ELR (cell line): ENCODE measurements at places on chromosomes 11 and 22.

- DNase-seq = no peak
Measured at GRCh38 chr22:29570456-29570855, 10.5 kb downstream of the NIPSNAP1 start.

- no peak for DNase-seq
Measured at GRCh38 chr11:115036406-115037180, 358.3 kb downstream of the NXPE2 start.

GRCh38 chr11:128625326-128625725, 38.0 kb upstream of the ETS1 start:
- no peak for DNase-seq

DNA sequence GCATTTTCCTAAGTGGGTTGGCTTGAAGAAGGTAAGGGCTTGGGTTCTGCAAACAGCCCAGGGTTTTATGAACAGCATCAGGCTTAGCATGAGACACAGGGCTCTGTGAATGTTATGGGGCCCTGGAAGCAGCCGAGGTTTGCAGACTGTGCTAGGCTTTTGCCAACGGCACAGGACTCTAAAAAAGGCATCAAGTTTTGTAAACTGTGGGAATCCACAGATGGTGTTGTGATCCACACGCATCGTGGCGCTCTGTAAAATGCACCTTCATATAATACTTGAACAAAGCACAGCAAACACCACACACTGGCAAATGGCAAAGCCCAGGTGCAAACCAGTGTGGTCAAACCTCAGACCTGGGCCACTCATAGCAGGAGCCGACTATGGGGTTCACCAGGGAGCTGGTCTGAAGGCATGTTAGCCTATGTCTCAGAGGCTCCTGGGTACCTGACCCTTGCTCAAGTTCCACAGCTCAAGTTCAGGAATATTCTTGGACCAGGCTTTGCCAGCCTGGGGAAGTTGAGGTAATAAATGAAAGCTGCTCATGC, 2.4 kb upstream of the SLCO2B1 start:
- DNase-seq = no peak

GRCh38 chr11:72114570-72114969, 2.1 kb upstream of the ANAPC15 start:
- DNase-seq = peak; percentile 78

- DNase-seq = no peak
Measured at GRCh38 chr11:72908032-72908676, 93.9 kb downstream of the ATG16L2 start.

DNA sequence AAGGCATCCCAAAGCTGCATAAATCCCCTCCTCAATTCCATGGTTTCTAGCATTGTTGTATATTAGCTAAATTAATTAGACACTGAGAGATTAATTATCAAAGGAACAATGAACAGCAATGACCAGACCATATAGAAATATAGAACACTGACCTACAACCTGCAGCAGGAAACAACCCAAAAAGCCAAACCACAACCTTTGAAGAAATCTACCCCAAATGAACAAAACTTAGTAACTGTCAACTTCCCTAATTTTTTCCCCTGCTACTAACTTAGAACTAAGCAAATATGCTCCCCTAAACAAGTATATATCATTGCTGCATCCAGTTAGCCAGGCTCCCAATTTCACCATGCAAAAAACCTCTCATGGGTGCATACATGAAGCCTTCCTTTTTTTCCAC, 268.0 kb upstream of the ANO3 start:
- DNase-seq = no peak

- DNase-seq = peak; percentile 91
Measured at GRCh38 chr11:65422633-65423515, at the start of gene NEAT1. TSS of gene NEAT1 (plus strand) at chr11:65422798.

- no peak for DNase-seq
Measured at GRCh38 chr22:28053896-28054818, 135.1 kb upstream of the PITPNB start.

DNA sequence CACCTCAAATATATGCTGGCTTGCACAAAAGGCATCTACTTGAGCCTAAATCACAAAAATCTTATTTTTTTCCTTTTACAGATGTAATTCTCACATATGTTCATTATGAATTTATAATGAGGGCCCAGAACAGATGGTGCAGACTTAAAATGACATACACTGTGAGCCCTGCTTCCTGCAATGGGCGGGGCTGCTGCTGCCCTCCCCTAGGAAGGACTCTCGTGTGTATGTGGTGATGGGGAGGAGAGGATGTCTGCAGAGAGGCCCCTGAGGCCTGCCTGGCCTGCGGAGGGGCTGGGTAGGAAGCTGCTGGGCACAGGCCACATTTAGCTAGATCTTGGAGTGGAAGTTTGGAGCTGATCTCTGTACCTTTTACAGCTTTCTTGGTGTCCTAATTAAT, 233.4 kb upstream of the KIRREL3 start:
- DNase-seq = no peak

- DNase-seq = peak; percentile 26
Measured at GRCh38 chr11:67463680-67464410, 5.2 kb downstream of the TMEM134 start.

- DNase-seq = peak; percentile 48
Measured at GRCh38 chr11:58926695-58927094, 12.6 kb upstream of the GLYATL1 start.

DNA sequence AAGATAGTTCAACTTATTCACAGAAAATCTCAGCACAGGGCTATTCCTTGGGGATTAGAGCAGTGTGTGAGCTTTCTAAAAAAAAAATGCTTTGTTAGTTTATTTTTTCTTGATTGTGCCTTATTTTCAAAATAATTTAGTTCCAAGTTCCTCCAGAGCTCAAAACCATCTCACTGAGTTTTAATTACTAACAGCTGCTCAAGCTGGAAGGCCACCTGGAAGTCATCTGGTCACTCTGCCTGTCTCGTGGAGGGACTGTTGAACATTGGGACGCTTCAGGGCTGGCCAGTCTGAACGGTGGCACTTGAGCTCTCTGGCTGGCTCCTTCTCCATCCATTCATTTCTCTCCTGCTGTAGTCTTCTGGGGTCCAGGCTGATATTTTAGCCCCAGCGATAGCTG, 4.0 kb downstream of the OR51E1 start:
- DNase-seq = no peak

DNA sequence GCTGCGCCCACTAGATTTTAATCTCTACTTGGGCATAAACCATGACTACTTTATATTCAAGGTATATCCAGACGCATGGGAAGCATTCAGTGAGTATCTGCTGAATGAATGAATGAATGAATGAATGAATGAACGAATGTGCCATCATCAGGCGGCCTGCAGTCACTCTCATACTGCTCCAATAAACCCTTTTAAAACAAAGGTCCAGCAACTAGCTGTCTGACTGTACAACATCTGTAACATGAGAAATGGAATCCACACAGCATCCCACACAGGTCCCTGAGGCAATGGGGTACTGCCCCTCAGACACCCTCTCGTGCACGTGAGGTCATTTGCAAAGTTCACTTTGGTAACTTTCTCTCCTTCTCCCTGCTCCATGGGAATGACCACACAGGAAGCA, 147.5 kb downstream of the LARGE1 start:
- no peak for DNase-seq

- no peak for DNase-seq
Measured at GRCh38 chr11:87903345-87903744, 271.9 kb downstream of the RAB38 start.

GRCh38 chr22:21970037-21970799, 12.4 kb downstream of the TOP3B start:
- DNase-seq = no peak

DNA sequence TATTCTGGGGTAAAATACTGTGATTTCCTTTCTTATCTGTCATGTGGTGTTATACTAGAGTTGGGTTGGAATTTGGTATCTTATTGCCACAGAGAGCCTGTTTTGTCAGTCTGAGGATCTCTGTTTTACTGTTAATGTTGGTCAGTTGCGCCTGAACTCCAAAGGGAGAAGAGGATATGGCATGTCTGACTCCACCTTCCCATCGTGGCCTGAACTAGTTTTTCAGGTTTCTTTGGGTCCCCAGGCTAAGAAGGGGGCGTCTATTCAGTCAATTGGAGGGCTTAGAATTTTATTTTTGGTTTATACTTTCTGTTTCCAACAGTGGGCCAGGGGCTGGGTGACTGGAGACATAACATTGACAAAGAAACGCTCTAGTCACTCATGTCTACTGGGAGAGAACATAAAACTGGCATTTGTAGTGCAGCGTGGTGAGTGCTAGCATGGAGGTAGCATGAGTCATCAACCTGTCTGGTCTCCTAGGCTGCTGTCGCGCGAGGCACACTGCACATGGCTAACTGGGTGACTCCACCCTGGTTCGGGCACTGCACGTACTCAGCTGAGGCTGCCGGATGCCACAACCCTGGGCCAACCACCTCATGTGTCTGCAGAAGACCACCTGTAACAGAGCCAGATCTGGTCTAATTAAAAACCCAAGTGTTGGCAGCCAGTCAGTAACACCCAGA, 120.1 kb upstream of the OR9Q1 start:
- peak; percentile 20 for DNase-seq

DNA sequence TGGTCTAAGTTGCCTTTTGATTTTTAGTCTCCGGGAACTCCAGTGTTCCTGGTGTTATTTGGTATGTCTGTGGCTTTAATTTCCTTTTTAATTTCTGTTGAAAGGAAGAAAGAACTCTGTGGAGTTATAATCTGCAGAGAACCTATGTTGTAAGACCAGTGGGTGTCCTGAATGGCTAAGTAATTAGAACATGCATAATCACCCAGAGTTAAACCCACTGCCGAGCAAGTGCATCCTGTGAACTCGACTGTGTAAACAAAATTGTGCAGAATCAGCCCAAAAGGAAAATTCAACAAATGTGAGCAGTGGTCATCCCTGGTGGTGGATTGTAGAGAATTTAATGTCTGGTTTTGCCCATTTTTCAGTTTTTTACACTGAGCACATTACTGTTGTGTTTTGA, 162.5 kb downstream of the COMMD9 start:
- no peak for DNase-seq

DNA sequence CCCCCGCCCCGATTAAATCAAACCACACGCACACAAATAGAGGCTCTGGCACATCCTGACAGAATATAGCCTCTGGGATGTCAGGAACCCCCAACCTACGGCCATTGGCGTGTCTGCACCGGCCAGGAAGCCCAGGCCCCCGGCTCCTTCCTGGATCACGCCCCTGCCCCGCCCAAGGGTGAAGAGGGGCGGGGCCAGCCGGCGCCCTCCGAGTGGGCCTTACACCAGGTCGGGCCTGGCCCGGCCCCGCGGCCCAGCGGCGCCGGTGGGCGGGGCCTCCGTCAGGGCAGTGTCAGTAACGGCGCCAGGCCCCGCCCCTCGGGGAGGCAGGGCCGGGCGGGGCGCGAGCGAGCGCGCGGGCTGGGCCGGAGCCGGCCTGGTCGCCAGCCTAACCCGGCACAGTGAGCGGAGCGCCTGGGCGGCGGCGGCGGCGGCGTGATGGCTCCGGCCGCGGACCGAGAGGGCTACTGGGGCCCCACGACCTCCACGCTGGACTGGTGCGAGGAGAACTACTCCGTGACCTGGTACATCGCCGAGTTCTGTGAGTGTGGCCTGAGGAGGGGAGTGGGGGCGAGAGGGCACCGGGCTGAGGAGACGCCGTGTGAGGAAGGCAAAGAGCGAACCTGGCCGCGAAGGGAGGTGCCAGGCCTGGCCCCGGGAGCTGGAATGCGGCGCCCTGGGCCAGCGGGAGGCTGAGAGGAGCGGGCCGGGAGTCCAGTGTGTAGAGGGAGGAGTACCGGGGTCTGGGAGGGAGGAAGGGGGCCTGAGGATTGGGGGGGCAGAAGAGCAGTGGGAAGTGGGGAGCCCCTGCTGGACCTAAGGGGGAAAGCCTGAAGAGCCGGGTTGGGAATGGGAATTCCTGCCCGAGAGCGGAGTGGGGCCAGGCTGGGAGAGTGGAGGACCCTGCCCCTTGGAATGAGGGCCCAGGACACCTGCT, at the start of gene ACER3:
TSS of gene ACER3 (plus strand) at position 380 of the 937 bp plus-strand sequence. CDS start at position 439, 59 bp downstream.
- peak; percentile 91 for DNase-seq

DNA sequence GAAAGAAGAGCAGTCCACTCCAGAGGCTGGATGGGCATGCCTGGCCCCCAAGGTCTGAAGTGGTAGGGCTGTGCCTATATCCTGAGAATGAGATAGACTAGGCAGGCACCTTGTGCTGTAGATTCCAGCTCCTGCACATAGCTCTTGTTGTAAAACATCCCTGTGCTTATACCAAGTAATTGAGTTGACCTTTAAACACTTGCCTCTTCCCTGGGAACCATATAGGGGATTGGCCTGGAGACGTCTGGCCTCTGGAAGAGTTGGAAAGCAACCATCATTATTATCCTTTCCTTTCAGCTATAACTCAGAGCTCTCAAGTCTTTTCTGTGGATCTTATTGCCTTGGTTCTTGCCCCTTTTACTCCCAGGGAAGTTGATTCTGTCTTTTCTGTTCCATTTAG, 15.1 kb downstream of the LIMK2 start:
- DNase-seq = no peak

DNA sequence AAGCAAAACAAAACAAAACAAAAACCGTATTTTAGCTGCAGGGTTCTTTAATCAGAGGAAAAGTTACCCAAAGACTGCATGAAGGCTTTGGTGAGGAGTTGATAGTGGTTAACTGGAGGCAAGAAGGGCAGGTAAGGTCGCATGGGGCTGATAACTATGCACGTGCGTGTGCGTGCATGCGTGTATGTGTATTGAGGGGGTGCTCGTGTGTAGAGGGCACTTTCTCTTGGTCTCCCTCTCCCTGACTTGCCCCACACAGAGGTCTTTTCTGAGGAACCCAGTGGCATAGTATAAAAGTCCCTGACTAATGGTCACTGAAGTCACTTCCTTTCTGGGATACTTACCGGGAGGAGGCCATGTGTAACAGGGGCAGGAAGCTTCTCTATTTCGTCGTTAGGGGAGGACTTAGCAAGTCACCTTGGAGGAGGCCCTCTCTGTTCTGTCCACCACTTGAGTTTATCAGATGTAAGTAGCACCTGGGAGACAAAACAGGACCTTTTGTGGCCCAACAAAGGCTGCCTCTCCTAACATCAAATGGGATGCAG, 20.1 kb upstream of the FCHSD2 start:
- DNase-seq = no peak

GRCh38 chr11:75792997-75793800, 21.8 kb upstream of the UVRAG start:
- no peak for DNase-seq

DNA sequence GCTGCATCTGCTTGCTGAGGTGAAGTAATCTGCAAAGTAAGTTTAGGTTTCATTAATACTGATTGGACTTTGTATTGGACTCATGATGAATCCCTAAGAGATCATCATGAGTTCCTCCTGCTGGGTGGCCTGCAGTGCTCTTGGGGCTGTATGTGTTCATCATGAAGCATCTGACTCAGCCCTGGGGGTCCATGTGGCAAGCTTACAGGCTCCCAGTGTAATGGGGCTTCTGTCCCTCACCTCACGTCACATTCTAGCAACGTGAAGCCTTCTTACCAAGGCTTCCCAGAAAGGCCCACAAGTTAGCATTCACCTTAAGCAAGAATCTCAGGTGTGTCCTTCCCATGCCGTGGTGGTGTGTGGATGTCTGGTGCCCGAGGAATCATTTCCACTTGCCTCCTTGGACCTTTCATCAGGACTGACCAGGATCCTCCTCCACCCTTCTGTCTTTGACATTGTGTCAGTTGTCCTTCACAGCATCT, 23.7 kb downstream of the CRKL start:
- DNase-seq = no peak

GRCh38 chr11:94804874-94805273, 36.7 kb downstream of the AMOTL1 start:
- DNase-seq = no peak

GRCh38 chr11:125971618-125972017, 25.8 kb downstream of the VSIG10L2 start:
- no peak for DNase-seq

GRCh38 chr11:64094463-64095260, 58.9 kb downstream of the FLRT1 start:
- DNase-seq = peak; percentile 90
